ENCODE measurements at places on chromosomes 6 and 20.
A peak's percentile ranks its signal among the peaks of the same experiment; 100 is the strongest.

DNA sequence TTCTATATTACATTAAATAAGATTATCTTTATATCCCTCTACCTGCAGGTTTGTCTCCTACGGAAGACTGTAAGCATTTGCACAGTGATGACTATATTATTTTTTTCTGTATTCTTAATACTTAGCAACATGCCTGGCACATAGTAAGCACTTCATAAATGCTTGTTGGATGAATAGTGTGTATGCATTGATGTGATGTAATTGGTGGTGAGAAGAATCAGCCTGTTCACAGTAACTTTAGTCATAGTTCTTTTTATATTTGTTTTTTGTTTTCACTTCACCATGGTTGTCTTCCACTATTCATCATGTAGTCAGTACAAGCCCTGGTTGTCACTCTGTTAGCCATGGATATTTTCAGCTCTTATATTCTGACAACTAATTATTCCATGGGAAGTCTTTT is 184.0 kb upstream of the FLRT3 start:
- DNase-seq, result no peak

DNA sequence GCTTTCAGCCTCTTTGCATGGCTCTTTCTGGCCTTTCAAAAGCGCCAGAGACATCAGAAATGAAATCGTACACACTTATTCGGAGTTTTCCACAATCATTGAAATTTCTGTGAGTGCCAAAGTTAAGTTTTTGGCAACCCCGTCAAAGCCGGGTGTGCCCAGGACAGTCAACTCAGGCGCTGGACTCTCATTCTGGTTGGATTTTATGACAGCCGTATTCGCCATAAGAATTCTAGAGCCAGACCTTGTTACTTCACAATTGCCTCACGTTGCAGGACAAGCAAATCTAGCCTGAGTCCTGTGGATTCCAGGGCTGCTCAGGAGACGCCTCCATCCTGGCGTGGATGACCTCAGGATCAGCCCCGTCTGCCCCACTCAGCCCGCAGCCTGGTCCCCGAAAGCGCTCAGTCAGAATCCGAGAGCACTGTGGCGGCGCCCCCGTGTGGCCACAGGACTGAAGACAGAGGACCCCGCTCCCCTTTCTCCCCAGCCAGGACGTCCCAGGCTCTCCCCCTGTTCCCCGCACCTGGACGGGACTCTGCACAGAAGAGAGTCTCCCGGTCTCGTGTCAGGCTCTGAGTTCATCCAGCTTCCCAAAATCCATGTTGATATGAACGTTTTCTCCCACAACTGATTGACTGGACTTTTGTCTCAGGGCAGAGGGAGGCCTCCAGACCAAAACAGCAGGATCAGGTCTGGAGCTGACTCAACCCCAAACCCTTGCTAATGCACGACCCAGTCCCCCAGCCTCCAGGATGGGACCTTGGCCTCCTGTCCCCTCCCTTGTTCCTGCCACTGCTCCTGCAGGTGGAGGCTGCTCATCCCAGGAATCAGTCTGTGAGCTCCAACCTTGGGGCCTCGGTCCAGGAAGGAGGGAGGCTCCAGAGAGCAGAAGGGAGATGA is 38.2 kb downstream of the MICA start:
- DNase-seq, result peak; percentile 92

DNA sequence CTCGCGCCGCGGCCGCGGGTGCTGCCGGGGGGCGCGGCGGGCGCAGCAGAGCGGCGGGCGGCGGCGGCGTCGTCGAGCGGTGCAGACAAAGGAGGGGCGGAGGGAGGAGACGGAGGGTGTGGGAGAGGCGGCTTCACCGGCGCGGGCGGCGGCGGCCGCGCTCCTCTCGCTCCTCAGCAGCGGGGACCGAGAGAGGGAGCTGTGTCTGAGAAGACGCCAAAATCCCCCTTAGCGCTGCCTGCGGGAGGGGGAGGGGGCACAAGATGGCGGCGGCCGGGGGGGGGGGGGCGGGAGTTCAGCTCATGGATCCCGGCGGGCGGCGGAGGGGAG is 296 bp downstream of the ADNP start:
- DNase-seq, result no peak

DNA sequence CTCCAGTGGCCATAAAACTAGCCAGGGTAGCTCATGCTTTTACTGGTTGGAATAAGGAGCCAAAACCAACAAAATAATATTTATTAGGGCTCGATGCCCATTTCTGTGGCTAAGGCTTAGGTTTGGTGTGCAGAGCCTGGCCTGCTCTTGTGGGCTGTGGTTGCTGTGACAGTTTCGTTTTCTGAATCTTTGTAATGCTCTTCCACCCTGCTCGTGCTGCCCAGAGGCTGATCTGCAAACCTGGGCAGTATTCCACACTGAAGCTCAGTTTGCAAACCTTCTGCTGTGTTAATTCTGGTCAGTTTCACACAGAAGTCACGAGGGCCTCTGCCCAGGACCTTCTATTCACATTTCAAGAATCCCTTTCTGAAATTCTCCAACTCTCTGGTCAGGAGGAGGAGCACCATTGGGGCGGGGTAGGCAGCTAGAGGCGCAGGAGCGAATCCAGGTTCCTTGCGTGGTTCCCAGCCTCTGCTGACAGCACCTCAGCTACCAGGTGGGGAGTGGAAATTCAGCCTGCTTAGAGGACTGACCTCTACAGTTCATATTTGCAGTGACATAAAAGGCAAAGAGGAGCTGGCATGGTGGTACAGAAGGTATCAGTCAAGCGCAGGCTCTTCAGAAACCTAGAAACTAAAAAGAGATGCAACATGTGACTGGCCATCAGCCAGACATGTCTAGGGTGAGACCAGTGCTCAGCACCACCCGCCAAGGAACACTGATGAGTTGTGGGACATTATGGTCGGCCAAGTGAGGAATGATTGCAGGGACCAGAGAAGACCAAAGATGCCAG is 14.3 kb upstream of the C20orf144 start:
- no peak for DNase-seq

GRCh38 chr6:25050356-25050755 is 114.6 kb upstream of the RIPOR2 start:
- peak; percentile 70 for DNase-seq

- no peak for DNase-seq
Measured at GRCh38 chr6:7323074-7323473, 10.1 kb upstream of the SSR1 start.

DNA sequence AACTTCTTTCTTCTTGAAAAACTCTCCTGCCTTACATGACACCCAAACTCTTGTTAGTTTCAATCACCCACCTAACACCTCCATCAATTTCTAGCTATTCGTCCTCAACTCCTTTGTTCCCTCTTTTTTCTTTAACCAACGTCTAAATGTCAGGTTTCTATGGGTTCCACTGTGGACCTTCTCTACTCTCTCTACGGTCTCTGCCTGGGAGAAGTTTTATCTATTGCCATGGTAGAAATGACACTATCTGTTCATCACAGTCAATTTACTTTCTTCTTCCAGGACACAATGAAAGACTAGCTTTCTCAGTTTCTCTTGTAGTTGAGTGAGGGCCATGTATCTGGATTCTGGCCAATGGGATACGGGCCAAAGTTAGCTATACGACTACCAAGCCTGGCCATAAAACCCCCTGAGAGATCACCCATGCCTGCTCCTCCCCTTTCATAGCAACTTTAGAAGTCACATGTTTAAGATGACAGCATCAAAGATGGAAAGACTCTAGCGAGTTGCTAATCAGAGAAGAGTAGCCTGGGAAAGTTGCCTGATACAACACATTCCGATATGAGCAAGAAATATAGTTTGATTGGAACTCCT is 17.9 kb downstream of the RNGTT start:
- no peak for DNase-seq

- no peak for DNase-seq
Measured at GRCh38 chr6:79066330-79066729, 11.7 kb downstream of the PHIP start.

GRCh38 chr6:157460182-157460999 is 79.4 kb downstream of the ZDHHC14 start:
- no peak for DNase-seq

GRCh38 chr6:125951323-125951722 is 5.2 kb upstream of the HINT3 start:
- no peak for DNase-seq

- no peak for DNase-seq
Measured at GRCh38 chr6:63527658-63528514, 44.4 kb upstream of the LOC128125822 start.

- no peak for DNase-seq
Measured at GRCh38 chr6:30198166-30199084, 14.8 kb downstream of the TRIM26 start.

DNA sequence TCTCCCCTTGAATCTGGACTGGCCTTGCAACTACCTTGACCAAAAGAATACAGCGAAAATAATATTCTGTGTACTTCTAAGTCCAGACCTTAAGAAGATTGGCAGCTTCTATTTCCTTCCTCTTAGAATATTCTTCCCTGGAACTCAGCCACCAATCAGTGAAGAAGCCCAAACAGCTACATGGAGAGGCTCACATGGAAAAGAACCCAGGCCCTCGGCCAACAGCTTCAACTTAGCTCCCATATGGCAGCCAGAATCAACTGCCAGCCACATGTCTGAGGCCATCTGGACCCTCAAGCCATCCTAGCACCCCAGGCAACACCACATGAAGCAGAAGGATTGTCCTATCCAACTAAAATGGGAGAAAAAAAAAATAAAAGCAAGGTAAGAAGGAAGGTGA is 178.8 kb downstream of the IBTK start:
- no peak for DNase-seq

DNA sequence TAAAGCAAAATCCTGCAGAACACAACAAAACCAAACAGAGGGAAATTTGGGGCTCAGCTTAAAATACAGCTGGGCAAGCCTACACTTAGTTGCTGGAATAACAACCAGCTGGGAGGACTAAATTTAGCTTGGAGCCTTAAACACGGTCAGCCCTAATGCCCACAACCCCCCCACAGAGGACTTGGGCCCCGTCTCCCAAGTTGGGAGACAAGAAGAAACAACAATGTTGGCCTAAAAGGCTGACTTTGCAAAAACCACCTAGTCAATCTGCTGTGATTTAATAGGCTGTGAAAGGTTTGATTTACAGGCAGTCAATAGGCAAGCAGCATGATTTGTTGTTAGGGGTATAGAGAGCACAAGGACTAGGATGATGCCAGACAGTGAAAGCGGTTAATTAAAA is 40.3 kb upstream of the ARMC2 start:
- no peak for DNase-seq

- no peak for DNase-seq
Measured at GRCh38 chr6:158257425-158257759, 54.9 kb upstream of the TULP4 start.

DNA sequence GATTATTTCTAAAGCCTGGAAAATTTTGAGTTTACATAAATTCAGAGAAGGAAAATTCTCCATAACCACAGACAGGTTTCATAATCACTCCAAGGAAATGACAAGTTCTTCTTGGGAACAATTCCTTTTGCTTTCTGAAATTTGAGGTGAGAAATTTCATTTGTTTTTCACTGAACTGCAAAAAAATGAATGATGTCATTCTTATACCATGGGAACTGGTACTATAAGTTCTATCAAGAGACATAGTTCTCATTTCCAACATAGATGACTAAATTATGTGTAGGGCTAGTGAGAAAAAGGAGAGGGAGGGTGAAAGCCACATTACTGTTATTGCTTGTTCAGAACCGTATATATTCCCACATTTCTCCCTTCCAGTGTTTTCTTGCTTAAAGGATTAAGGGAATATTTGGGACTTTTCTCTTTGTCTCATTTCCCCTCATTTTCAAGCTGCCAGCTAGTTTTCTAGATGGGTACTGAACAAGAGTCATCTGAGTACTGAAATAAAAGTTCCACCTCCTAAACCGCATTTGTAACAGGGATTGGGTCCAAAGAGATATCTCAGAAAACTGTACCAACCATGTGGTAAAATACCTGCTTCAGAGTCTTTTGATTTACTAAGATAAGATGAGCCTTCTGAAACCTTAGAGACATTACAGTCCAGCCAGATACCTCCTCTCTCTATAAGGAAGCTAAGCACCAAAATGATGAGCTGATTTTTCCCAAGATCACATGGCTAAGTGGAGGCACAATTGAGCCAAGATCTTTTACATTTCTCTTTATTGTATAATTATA is 144.3 kb upstream of the PRDM1 start:
- DNase-seq, result no peak

DNA sequence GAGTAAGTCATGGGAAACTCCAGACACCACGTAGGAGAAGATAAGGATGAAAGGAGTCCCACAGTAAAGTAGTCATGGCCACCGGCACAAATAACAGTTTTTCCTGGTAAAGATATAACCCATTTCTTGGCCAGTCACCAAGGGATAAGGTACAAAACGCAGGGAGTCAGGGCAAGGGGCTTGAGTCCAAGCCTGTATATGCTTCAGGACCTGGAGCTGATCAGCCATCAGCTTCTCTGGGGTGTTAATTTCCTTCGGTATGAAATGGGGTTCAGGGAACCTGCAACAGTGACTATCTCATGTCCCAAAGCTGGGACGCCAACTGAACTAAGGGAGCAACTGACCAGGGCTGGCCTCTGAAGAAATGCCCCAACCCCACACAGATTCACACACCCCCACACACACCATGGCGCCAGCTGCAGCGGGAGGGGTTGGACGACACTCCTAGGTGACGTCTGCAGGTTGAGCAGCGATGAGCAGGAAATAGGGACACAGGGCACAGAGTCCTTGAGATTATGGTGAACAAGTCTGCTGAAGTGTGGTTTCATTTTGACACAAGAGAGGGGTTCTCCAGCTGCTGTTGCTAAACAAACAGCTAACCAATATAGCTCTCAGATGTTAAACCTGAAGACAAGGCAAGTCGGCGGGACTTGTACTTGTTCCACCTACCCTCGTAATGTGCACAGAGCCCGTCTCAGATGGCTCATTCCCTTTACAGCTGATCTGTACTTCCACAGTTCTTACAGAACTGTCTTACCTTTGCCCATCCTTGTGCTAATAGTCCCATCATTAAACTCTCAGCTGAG is 7.4 kb upstream of the ADTRP start:
- peak; percentile 41 for DNase-seq

All from CD4-positive, alpha-beta T cell treated with Interleukin-17A for 4 hours (primary cell).